ENCODE measurements at places on chromosomes 3 and 15.

GRCh38 chr15:58472821-58473581, 41.2 kb downstream of the LIPC start:
- DNase-seq, result no peak

GRCh38 chr3:70550723-70551319, 238.4 kb upstream of the MDFIC2 start:
- peak; percentile 62 for DNase-seq

DNA sequence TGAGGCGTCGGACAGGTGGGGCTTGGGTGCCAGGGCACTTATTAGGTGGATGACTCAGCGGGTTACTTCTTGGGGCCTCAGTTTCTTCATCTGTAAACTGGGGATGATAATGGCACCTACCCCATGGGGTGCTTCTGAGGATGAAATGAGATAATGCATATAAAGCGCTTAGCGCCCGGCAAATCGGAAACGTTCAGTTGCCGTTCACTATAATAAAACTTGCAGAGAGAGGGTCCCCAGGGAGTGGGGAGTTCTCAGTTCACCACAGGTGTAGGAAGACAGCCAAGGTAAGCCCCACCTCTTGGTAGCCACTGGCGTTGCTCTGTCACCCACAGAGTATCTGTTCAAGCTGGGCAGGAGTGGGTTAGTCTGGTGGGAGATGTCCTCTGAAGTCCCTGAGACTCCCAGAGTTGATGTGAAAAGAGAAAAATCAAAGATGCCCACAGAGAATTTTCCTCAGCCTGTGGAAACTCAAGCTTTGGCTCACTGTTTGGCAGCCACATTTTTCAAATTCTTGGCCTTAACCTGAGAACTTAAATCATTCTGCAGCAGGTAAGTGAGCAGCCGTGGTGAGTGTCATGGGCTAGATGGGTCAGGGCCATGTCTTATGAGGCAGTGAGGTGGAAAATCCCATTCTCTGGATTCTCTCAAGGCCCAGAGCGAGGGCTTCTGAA, 221.5 kb upstream of the BHLHE40 start:
- no peak for DNase-seq

DNA sequence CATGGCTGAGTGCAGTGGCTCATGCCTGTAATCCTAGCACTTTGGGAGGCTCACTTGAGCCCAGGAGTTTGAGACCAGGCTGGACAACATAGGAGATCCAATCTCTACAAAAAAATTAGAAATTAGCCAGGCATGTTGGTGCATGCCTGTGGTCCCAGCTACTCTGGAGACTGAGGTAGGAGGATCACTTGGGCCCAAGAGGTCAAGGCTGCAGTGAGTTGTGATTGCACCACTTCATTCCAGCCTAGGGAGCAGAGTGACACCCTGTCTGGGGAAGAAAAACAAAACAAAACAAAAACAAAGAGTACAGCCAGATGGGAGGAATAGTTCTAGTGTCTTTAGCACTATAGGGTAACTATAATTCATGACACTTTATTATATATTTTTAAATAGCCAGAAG, 26.2 kb upstream of the COMMD4 start:
- DNase-seq, result no peak

GRCh38 chr3:95235916-95236315, 1173.1 kb downstream of the NSUN3 start:
- DNase-seq, result no peak

DNA sequence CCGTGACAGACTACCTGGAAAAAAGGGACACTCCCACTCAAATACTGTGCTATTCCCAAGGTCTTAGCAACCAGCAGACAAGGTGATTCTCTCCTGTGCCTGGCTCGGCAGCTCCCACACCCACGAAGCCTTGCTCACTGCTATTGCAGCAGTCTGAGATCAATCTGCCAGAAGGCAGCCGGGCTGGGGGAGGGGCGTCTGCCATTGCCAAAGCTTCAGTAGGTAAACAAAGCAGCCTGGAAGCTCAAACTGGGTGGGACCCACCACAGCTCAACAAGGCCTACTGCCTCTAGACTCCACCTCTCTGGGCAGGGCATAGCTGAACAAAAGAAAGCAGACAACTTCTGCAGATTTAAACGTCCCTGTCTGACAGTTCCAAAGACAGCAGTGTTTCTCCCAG, 128.4 kb upstream of the SETMAR start:
- DNase-seq, result no peak

GRCh38 chr3:30551927-30552326, 54.5 kb upstream of the TGFBR2 start:
- no peak for DNase-seq

DNA sequence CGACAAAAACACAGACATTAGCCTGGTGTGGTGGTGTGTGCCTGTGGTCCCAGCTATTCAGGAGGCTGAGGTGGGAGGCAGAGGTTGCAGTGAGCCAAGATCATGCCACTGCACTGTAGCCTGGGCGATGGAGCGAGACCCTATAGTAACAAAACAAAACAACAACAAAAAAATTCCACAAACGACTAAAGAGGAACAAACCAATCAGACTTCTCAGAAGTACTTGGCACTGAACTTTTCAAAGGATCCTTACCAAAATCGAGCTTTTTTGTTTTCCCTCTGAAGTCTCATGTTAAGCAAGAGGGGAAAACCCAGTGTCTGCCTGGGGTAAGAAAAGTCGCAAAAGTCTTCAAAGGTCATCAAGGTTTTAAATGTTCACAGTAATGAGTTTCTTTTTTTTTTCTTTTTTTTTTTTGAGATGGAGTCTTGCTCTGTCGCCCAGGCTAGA, 30.1 kb upstream of the TFRC start:
- no peak for DNase-seq

DNA sequence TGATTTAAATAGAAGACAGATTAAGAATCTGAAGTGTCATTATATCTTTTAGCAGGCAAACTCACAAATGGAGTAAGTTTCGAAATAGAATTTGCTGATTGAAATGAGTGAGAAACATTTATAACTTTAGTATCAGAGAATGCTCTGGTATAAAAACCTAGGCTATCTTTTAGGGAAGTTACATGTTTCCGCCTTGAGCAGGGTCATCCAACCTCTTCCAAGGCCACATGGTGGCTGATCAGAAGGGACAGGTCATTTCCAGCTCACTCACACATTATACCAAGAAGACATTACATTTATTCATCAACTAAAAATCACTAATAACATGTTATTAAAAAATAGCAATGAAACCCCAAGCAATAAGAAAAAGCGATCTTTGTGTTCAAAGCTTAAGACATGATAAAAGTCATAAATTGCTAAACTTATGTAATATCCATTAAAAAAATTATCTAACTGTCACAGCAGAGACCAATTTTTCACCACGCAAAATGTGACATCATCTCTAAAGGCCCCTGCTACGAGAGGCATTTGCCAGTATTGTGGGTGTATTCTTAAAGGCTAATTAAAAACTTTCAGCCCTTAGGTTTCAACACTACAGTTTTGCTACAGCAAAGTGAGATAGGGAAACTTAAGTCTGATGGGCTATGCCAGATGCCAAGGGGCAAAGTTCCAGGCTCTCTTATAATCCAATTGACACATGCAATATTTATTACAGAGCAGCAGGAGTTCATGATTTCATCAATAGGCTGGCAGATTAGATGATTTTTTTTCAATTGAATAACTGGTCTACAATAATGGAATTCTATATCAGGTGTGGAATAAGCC, 240.4 kb upstream of the TBL1XR1 start:
- DNase-seq, result no peak

Data from stimulated activated CD4-positive, alpha-beta T cell treated with anti-CD3 and anti-CD28 coated beads, Interleukin-15, amount 100 ng/mL, for 1 hour (primary cell).